ENCODE measurements at places on chromosomes 2 and 18.
A peak's percentile ranks its signal among the peaks of the same experiment; 100 is the strongest.

GRCh38 chr2:161238560-161239325 lies 69.5 kb upstream of the PSMD14 start:
- no peak for DNase-seq

DNA sequence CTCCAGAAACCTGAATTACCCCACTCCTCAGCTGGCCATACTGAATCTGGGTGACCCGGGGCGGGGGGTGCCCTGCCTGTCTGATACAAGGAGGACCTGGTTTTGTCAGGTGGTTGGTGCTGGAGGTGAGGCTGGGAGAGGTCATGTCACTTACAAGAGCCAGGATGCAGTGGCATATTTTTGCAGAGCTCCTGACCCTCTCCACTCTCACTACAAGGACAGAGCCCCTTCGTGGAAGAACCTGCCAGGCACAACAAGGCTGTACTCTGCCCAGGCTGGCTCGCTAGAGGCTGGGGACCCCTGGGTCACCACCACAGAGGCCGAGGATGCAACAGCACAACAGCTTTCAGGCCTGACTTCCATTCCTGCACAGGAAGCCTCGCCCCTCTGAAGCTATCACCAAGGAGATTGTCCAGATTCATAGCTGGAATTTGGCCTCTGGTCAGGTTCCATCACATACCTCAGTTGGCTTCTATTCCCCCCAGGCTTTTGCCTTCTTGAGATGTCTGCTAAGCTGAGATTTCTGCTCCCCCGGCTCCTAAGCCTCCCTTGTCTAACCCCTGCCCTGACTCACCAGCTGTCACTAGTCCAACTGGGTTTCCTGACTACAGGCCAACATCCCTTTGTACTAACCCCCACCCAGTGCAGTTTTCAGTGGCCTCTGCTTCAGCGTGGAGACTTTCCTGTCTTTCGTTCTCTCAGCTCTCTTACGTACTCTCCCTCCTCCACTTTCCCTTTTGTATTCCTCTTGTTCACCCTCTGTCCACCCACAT lies 132.5 kb upstream of the EPAS1 start:
- DNase-seq: peak; percentile 88

DNA sequence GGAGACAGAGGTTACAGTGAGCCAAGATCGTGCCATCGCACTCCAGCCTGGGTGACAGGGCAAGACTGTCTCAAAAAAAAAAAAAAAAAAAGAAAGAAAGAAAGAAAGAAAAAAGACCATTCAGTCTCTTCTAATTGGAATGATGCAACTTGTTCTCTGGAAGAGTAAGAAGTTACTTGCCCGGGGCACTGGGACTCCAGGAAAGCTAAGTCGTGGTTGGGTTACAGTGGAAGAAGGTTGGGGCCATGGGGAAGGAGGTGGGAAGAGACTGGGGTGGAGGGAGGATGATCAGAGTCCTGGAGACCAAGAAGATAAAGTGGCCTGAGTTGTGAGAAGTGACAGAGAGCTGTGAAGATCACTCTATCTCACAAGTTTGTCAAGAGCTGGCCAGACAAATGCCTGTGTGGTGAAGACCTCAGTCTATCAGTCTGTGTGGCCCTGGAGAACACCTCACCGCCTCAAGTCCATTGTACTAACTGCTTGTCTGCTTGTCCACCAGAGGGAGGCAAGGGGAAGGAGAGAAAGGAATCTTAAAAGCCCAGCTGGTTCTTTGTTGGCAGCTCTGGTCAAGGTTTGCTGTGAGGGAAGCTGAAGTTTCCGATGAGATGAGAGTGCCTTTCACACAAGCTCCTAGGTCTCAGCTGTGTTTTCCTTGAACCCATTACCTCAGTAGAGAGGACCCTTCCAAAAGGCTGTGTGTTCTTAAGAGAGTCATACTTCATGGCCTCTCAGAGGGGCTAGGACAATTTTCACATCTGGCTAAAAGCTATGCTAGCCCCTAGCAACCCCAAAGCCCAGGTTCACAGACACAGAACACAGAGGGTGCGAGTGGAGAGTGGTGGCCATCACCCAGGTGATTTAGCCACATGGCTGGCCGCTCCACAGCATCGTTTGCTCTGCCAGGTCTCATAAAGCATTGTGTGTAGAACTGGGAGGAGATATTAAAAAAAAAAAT lies 72.0 kb upstream of the TMEM178A start:
- peak; percentile 45 for DNase-seq

GRCh38 chr18:24546307-24546706 lies 85.9 kb downstream of the HRH4 start:
- DNase-seq: no peak

DNA sequence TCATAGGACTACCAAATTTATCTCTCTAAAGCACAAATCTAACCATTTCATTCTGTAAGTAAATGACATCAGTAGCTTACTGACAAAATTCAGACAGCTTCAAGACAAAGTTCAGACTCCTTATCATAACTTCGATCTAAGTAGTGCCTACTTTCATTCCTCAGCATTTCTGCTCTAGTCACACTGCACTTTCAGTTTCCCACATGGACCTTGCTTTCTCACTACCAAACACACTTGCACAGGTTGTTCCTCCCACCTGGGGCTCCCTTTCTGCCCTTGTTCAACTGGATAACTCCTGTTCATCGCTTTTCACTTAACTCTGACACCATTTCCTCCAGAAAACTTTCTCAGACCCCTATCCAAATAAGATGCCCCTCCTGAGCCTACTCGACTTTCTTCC lies 22.1 kb upstream of the CCDC150 start:
- no peak for DNase-seq

- peak; percentile 68 for DNase-seq
These were observed 101.2 kb downstream of the KCTD18 start for GRCh38 chr2:200408428-200409316.

DNA sequence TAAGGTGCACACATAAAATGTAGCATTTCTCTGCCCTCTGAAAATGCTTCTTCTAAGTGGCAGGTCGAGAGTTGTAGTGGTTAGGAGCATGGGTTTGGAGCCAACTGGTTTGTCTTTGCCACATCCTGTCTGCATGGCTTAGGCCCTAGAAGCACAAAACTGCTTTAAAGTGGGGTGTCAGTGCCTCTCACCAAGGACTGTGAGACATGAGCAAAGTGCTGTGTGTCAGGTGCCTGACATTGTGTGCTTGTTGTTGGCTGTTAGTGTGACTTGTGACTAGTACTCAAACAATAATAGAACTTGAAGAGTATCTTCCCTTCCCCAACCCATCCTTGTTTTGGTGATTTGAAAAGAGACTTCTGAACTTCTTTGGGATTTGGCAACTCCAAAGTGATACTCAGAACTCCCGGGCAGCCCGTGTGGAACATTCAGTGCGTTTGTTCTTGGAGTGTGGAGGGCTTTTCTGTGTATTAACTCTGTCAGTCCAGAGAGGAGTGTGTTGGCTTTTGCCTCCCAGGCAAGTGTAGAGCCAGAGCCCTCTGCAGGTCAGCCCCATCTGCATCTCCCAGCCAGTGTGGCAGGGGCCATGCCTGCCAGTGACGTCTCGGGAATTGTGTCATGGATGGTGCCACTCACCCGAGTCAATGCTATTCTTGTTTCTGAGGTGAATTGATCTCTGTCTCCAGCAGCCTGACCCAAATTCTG lies 5.0 kb downstream of the MGAT5 start:
- DNase-seq: no peak

GRCh38 chr2:163187995-163188655 lies 349.6 kb upstream of the KCNH7 start:
- DNase-seq: no peak

DNA sequence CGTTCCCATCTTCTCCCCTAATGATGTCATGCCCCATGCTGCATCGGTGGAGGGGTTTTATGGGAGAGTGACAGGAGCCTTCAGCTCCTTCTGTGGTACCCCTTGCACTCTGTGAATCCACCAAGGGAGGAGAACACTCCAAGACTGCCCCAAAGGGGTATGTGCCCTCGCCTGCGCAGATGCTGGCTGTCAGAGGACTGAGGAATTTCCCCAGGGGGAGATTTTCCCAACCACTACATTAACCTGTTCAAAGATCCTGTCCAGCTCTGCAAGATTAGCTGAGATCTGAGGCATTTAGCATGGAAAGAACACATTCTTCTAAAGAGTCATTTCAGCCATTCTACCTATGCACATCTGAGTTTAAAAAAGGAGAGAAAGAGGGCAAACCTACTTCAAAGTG lies 143.2 kb upstream of the ITGA6 start:
- no peak for DNase-seq

GRCh38 chr2:122062506-122062905 lies 307.1 kb downstream of the TSN start:
- DNase-seq: peak; percentile 56

GRCh38 chr2:57429831-57430230 lies 616.8 kb upstream of the VRK2 start:
- DNase-seq: no peak

DNA sequence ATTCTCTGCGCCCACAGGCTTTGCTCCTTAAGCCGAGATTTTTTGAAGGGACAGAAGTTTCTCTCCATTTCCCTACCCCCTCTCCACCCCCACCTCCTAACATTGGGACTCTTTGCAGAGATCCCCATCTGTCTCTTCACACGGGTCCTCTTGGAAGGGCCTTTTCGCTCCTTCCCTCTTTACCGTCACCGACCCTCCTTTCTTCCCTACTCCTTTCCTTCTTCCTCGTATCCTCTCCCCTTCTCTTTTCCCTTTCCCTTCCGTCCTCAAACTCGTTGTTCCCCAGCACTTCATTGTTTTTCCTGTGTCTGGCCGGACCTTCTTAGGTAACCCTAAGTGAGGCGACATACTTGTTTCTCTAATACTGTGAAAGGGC lies 660 bp downstream of the COPS7B start:
- no peak for DNase-seq

- no peak for DNase-seq
These were observed 31.9 kb downstream of the ATP8B1 start for GRCh38 chr18:57771193-57771592.

DNA sequence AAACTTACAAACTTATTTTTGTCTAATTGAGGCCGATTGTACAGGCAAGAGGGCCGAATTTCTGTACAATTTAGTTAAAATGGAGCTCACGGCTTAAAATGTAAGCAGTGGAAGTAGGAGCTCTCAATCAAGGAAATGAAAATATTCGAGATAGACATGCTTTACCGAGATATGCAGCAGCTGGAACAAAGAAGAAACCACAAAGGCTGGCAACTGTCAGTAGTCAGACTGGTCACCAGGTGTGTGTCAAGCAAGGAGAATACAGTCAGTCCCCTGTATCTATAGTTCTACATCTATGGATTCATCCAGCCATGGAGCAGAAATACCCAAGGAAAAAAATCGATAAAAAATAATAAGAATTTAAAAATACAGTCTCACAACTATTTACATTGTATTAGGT lies 122.6 kb downstream of the WDSUB1 start:
- no peak for DNase-seq

- DNase-seq: no peak
These were observed 4.6 kb upstream of the CLK1 start for GRCh38 chr2:200869014-200869413.

- DNase-seq: no peak
These were observed at the start of gene IL1R1 for GRCh38 chr2:102141970-102142828. IL1R1 (plus strand) TSS chr2:102142746; CDS start chr2:102157725, 14,979 bp downstream.

GRCh38 chr2:185645529-185645928 lies 93.1 kb upstream of the FSIP2 start:
- DNase-seq: no peak

DNA sequence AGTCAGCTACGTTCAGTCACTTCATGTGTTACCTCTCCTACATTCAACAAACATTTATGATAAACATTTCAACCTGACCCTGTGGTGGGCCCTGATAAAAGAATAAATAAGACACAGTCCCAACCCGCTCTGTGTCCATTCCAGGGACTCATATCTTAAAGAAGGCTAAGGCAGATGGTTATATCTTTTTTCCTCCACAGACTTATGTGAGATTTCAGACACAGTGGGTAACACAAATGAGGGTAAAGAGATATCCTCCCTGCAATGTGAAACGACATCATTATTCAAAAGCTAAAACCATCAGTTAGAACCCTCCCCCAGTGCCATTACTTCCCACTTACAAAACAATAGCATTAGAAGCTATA lies 11.1 kb upstream of the HNRNPLL start:
- DNase-seq: no peak

DNA sequence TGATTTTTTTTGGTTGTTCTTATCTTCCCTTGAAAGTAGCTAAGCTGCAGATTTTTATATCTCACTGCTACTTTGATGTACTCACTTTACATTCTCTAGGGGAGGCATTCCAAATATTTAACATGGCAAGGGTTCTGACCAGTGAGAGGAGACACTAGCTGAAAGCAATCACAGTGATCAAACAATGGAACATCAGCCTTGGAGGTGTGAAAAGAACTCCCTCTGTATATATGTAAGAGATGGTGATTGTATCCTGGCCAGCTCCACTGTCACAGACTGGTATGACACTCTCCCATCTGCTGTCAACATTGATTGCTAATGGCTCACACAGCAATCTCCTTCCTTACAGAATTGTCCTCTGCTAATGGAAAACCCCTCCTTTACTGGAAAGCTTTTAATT lies 291.7 kb upstream of the CDH19 start:
- DNase-seq: no peak

- no peak for DNase-seq
These were observed 1.4 kb upstream of the ATP5F1A start for GRCh38 chr18:46099463-46099862.

GRCh38 chr2:159639712-159640111 lies 23.4 kb upstream of the BAZ2B start:
- DNase-seq: no peak

DNA sequence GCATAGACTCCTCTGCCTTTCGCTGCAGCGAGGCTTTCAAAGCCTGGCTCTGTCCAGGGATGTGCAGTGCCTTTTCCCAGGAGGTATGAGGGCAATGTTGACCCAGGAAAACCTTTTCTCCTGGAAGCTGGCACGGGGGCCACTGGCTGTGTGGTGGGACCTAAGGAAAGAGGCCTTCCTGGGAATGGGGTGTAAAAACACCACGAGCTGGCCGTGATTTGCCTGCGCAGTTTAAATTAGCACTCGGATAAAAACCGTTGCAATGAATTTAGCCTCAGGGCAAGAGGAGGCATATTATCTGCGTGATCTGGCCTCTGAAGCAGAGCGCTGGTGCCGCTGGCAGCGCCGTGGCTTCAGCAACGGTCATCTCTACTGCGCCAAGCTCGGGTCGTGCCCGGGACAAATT lies 3.0 kb downstream of the OSR1 start:
- no peak for DNase-seq

GRCh38 chr18:60122339-60122738 lies 222.5 kb downstream of the PMAIP1 start:
- no peak for DNase-seq

DNA sequence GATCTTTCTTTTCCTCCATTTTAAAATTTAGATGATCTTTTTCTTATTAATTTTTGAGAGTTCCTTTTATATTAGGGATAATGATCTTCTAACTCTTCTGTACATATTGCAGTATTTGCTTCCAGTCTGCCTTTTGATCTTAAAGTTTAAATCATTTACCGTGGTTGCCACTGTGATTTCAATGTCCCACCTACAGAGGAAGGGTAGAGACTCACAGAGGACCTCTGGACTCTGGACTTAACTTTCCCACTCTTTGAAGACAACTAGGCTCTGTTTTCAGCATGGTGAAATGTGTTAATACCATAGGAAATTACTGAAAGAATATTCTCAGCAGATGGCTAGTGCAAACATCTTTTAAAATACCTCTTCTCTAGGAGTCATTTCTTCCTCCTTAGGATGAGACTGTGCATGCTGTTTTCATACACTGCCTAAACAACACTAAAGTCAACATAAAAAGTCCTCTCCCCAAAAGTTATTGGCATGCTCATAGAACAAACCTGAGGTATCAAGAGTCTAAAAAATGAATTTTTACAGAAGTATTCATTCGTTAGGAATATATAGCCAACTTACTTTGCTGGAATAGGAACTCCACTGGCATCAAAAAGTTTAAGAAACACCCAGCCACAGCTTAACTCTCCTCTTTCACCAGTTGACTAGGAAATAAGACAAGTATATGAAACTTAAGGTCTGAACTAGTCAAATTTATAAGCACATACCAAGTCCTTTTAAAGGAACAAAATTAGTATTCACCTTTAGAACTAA lies 30.7 kb upstream of the MALL start:
- DNase-seq: no peak

Data from HS-27A (cell line).